Natural killer cell (primary cell): ENCODE measurements at places on chromosomes 5 and 9. TPM values are rescaled to one million over a fixed set of nuclear protein-coding genes. Genes with fewer than 3 reads are reported as not detected.

Gene SLC12A2
- 14.3 TPM for total RNA-seq

Gene SH3GL2
- total RNA-seq, result not detected

Gene ADAMTS2
- total RNA-seq, result not detected

- DNase-seq, result no peak
Observed at GRCh38 chr9:121658166-121658565, 6.7 kb downstream of the DAB2IP start.

- DNase-seq, result no peak
Observed at GRCh38 chr5:63043792-63044191, 465.2 kb downstream of the LRRC70 start.

DNA sequence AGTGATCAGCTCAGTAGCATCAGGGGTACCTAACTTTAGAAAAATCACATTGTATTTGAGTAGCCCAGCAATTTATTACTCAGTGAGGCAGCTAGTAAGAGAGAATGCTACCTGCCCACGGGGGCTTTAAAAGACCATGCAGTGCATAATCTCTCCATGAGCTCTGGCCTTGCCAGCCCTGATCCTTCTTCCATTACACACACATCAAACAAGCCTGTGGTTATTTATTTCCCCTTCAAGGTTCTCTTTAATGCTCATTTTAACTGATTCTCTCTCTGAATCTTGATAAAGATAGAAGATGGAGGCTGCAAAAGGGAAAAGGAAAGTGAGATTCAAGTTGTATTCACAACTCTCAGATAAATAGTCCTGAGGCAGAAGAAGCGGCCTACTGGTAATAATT lies 22.3 kb downstream of the ANKRD31 start:
- DNase-seq, result no peak

DNA sequence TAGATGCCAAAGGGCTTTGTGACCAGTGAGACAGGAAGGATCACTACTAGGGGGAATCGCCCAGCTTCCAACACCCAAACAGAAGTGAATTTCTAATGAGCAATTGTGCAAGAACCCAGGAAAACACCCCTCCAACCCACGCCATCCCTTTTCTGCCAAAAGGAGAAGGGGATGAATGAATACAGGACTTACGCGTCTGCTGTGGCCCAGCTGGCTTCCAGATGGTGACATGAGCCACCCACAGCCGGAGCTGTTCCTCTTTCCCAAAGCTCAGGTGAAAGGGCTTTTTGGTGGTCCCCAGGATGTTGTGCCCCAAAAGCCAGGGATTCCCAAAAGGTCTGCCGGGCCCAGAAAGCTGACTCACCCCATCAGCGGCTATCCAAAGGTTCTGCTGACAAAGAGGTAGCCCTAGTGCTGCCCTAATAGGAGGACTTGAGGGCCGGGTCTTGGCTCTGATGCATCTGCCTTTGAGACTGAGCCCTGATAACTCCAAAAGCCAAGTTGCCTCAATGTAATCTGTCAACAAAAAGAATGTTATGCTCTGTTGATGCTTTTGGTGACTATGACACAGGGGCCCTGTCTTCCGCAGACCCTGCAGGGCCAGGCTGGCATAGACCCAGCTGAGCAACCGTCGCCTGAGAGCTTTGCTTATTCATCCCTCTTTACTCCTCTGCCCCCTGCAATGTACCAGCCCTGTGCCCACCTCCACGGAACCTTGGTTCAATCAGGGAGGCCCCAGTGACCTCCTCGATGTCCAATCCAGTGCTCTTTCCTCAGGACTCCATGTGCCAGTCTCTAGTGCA lies 14.5 kb downstream of the GSN start:
- DNase-seq, result no peak

GRCh38 chr9:124820698-124821623 lies 32.3 kb upstream of the WDR38 start:
- no peak for DNase-seq

- no peak for DNase-seq
Observed at GRCh38 chr5:53350368-53350767, 130.1 kb upstream of the FST start.

DNA sequence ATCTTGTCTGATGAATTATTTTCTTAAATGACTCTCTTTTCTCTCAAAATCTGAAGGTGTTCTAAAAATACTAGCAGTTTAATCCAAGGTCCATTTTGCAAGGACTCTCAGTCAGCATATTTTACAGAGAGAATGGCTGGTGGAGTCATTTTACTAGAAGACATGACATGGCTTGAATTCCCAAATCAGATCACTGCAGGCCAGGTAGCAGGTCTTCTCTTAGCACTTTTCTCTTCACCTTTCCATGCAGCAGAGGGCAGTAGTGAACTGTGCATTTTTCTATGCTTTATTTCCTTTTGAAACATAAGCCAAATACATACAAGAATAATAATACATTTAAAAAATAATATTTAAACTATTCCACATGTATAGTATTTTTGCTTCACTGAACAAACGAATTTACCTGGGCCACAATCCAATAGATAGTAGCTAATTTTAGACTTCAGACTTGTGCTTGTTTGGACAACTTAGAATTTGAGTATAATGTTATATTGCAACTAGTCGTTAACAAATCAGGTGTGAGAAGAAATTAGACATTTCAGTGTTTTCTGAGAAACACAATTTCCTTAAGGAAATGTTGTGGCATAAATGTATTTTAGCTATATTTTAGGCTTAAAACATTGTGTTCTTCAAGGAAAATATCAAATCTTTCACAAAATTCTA lies 289.4 kb upstream of the DAB2 start:
- DNase-seq, result peak; percentile 74

- no peak for DNase-seq
Observed at GRCh38 chr9:109901201-109901600, 121.2 kb downstream of the PALM2AKAP2 start.

DNA sequence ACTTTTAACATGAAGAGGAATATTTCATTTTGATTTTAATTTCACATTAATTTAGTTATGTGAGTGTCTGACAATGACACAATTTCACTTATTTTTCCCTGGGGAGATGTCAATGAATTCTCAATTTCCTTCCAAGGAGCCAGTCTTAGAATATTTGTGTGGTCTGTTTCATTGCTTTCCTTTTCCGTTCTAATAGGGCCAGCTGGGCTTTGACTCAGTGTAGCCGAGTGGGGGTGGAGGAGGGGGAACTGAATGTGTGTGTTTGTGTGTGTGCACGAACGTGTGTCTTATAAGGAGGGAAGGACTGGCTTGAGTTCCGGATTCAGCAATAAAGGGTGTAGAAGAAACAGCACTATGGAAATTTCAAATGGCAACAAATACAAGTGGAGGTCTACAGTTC lies 100.0 kb downstream of the BASP1 start:
- no peak for DNase-seq
